ENCODE measurements at places on chromosomes 7 and 10. TPM values are rescaled to one million over a fixed set of nuclear protein-coding genes. Genes with fewer than 3 reads are reported as not detected.

Gene MUC12
- total RNA-seq, result not detected

Gene HYAL4
- total RNA-seq, result 0.48 TPM

Gene CTNNA3
- 0.74 TPM for total RNA-seq

Gene TRPV5
- total RNA-seq, result 0.09 TPM

Gene TMEM273
- 22.5 TPM for total RNA-seq

Gene HEPACAM2
- not detected for total RNA-seq

Gene PNLIP
- total RNA-seq, result not detected

Gene HOXA2
- total RNA-seq, result not detected

Gene RAMP3
- total RNA-seq, result not detected

Gene SORCS3
- not detected for total RNA-seq

Gene SFTPA1
- total RNA-seq, result not detected

Gene TBX20
- 0.16 TPM for total RNA-seq

Gene AGAP9
- total RNA-seq, result 7.0 TPM

Gene SPDYE16
- total RNA-seq, result 0.58 TPM

Gene NACAD
- 0.36 TPM for total RNA-seq

Gene VWC2
- not detected for total RNA-seq

Gene KMT2C
- total RNA-seq, result 55.6 TPM

Gene SPDYE11
- total RNA-seq, result not detected

Gene MAT1A
- total RNA-seq, result not detected
